ENCODE measurements at places on chromosomes 1 and 21.

- DNase-seq, result no peak
Observed at GRCh38 chr1:93814795-93815340, 64.1 kb downstream of the DNTTIP2 start.

GRCh38 chr1:240287722-240288121 lies 196.0 kb downstream of the FMN2 start:
- no peak for DNase-seq

DNA sequence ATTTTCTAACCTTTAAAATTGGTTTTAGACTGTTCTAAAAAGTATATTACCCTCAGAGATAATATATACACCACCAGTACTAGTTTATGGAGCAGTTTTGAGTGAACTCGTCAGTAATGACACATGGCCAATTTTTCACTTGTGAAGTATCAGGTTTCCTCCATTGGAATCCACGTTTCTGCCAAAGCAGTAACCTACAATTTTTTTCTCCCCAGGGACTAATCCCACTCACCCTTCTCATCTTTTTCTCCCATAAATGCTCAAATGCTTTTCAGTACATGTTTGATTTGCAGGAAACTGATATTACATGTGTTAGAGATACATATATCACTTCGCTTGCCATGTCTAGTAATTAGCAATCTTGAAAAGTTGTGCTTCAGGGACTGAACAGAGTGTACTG lies 94.1 kb downstream of the COL24A1 start:
- DNase-seq, result no peak

- no peak for DNase-seq
Observed at GRCh38 chr1:63442141-63442475, 74.7 kb downstream of the ALG6 start.

DNA sequence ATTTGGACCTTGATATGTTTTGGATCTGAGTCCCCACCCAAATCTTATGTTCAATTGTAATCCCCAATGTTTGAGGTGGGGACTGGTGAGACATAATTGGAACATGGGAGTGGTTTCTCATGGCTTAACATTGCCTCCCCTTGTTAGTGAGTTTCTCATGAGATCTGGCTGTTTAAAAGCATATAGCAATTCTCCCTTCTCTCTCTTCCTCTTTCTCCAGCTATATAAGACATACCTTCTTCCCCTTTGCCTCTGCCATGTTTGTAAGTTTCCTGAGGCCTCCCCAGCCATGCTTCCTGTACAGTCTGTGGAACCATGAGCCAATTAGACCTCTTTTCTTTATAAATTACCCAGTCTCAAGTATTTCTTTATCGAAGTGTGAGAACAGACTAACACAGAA lies 692.4 kb downstream of the KCNT2 start:
- no peak for DNase-seq

DNA sequence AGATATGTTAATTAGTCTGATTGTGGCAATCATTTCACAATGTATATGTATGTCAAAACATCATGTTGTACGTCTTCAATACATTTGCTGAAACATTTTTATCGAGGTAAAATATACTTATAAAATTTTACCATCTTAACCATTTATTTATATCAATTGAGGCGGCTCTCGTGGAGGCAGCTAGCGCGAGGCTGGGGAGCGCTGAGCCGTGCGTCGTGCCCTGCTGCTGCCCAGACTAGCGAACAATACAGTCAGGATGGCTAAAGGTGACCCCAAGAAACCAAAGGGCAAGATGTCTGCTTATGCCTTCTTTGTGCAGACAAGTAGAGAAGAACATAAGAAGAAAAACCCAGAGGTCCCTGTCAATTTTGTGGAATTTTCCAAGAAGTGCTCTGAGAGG lies 202.5 kb upstream of the PBX1 start:
- DNase-seq, result no peak

GRCh38 chr21:28111151-28111619 lies 881.5 kb downstream of the LTN1 start:
- no peak for DNase-seq

GRCh38 chr1:167881786-167882185 lies 32.1 kb downstream of the ADCY10 start:
- DNase-seq, result no peak

- DNase-seq, result no peak
Observed at GRCh38 chr1:206059355-206059915, 6.5 kb downstream of the RHEX start.

DNA sequence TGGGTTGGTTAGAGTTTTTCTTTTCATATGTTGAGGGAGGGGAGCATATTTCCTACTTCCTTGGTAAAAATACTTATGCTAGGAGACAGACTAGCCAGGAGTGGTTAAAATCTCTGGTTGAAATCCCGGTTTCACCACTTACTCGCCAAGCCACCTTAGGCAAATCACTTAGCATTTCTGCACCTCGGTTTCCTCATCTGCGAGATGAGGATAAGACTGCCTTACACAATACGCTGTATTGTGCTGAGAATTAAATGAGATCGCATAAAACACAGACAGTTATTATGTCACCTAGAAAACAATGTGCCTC lies 1.4 kb downstream of the IFFO2 start:
- no peak for DNase-seq

- DNase-seq, result no peak
Observed at GRCh38 chr1:227898502-227899140, 49.1 kb downstream of the WNT9A start.

DNA sequence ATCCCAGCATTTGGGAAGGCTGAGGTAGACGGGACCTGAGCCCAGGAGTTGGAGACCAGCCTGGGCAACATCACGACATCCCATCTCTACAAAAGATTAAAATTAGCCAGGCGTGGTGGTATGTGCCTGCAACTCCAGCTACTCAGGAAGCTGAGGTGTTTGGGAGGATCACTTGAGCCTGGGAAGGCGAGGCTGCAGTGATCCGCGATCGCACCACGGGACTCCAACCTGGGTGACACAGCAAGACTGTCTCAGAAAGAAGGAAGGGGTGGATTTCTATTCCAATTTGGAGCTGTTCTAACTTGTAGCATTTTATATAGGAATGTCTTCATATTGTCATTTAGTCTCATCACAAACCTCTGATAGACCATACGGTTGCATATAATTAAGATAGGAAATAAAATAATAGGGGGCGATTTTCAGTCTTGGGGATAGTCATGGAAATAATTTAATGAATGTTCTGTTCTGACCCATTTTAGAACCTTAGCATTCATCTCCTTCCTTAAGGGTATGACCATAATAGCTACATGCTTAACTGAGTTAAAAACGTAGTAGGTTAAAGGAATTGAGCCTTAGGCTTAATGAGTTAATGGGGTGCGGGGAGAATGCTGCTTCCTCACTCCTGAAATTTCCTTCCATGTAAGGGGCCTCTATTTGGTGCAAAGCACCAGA lies 93.1 kb downstream of the ADCY10 start:
- no peak for DNase-seq

DNA sequence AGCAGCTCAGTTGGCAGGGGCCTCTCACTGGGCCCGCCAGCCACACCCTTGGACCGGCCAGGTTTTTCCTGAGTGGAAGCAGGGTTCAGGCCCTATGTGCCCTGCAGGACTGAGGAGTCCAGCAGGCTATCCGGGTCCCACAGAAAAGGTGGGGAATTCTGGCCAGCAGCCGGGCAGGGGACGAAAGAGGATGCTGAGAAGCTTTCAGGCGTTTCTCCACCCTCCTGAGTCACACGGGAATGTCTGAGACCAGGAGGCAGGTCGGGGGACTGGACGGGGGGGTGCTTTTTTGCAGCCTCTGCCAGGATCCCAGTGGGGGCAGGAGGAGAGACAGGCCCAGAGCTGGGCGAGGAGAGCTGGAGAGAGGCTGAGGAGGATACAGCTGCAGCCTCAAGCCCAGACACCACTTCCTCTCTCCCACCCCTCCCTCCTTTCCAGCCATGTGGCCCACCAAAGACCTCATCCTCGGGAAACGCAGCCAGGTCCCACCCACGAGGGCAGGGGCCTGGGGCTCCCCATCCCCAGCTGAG lies 105.4 kb downstream of the SPSB1 start:
- DNase-seq, result no peak

GRCh38 chr1:202158810-202159533 lies 1.4 kb downstream of the PTPN7 start:
- no peak for DNase-seq

GRCh38 chr1:113192242-113192641 lies 119.2 kb downstream of the LRIG2 start:
- DNase-seq, result no peak

GRCh38 chr1:16167331-16168143 lies 11.7 kb upstream of the EPHA2 start:
- peak; percentile 36 for DNase-seq

DNA sequence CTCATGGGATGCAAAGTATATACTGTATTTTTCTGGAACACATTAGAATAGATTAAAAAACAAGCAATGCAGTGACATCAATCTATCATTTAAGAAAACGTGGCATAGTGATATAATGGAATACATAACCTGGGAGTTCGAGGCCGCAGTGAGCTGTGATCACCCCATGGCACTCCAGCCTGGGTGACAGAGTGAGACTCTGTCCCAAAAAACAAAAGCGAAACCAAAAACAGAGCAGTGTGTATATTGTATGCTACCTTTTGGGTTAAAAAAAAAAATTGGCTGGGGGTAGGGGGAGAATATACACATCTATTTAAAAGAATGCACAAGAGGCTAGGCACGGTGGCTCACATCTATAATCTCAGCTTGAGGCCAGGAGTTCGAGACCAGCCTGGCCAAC lies 13.5 kb downstream of the SLC2A1 start:
- no peak for DNase-seq

GRCh38 chr1:215543191-215543606 lies 23.9 kb upstream of the KCTD3 start:
- DNase-seq, result no peak

DNA sequence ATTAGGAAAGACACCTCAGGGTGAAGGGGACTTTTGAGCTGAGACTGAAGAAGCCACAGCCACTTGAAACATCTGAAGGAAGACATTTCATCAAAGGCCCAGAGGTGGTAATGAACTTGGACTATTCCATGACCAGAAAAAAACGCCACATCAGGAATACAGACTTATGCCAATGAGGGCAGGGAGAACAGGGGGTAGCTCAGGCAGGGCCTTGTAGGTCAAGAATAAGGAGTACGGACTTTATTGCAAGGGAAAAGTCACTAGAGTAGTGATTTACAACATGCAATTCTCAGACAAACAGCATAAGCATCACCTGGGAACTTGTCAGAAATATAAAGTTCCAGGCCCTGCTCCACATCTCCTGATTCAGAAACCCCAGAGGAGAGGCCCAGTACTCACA lies 11.8 kb downstream of the TP53BP2 start:
- no peak for DNase-seq

GRCh38 chr1:106753066-106753465 lies 303.4 kb upstream of the PRMT6 start:
- no peak for DNase-seq

- no peak for DNase-seq
Observed at GRCh38 chr1:6474815-6475282, 8.9 kb upstream of the TNFRSF25 start.

GRCh38 chr1:64051796-64052195 lies 151.6 kb upstream of the UBE2U start:
- no peak for DNase-seq

DNA sequence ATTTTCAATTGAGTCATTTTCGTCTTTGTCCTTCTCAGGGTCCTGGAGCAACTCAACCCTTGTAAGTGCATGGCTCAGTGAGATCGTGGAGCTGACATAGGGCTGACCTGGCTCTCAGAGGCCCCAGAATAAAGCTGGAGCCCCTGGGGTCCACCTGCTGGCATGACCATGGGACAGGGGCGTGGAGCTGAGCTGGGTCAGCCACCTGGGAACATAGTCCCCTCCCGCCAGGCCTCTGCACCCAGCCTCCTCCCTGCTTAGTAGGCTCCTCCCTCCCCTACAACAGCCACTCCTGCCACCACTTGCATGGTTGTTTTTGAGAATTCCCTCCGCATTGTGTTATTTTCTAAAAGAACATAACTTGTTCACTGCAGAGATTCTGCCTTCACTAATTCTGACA lies 3.1 kb upstream of the RIPK4 start:
- DNase-seq, result no peak

DNA sequence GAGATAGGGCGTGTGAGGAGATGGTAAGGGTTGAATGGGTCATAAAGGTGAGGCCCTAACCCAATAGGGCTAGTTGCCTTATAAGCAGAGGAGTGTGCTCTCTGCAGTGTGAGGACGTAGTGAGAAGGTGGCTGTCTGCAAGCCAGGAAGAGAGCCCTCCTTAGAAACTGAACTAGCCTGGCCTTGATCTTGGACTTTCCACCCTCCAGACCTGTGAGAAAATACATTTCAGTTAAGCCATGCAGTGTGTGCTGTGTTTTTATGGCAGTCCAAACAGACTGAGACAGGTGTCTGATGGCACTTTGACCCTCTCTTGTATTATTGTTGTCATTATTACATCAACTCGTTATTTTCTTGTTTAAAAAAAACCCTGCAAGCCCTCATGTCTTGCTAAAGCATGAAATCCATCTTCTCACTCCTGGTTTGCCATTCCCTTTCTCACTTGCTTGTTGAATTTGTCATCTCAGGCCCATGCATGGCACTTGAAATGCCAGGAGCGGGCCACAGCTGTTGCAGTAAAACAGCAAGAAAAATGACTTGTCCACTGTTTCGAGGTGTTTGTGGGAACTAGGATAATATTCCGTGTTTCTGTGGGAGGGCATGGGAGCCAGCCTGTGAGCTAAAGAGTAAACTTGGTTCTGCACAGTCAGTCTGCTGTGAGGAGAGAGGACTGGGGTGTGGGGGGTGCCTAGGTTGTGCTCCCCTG lies 78.6 kb downstream of the STUM start:
- no peak for DNase-seq

DNA sequence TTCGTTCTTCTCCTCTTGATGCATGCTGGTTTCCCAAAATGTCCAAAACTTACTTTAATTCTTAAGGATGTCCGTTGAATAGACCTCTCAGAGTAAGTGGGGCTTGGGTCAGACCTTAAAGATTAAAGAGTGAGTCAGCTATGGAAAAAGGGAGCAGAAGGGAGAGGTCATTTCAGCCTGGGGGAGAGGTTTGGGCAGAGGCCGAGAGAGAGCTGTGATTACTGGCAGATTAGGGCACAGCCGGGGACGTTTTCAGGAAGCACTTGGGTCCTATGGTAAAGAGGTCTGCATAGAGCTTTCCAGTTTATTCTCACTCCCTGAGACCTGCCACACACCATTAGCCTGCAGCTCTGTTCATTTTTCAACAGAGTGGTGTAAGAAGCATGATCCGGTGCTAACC lies 14.0 kb upstream of the ST3GAL3 start:
- DNase-seq, result no peak

GRCh38 chr1:206960676-206961386 lies 9.4 kb downstream of the FCAMR start:
- no peak for DNase-seq

- no peak for DNase-seq
Observed at GRCh38 chr21:44582055-44582454, 1.7 kb upstream of the KRTAP10-5 start.

DNA sequence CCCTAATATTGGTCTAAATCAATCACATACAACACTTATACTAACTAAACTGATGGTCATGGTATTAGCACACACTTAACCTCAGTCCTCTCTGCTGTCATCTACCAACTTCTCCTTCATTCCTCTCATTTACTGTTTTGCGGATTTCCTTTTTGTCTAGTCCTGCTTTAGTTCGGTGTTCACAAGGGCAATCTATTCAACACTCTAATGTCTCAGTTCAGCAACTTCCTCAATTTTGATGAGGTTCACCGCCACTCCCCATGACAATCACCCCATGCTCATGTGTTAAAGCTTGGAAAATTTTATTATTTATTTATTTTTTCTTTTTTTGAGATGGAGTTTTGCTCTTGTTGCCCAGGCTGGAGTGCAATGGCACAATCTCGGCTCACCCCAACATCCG lies 301.1 kb downstream of the PTPRC start:
- no peak for DNase-seq

Data from stimulated activated CD4-positive, alpha-beta T cell treated with anti-CD3 and anti-CD28 coated beads, Interleukin-15, amount 100 ng/mL, for 1 hour (primary cell).